ENCODE measurements at places on chromosomes 11 and 22.

DNA sequence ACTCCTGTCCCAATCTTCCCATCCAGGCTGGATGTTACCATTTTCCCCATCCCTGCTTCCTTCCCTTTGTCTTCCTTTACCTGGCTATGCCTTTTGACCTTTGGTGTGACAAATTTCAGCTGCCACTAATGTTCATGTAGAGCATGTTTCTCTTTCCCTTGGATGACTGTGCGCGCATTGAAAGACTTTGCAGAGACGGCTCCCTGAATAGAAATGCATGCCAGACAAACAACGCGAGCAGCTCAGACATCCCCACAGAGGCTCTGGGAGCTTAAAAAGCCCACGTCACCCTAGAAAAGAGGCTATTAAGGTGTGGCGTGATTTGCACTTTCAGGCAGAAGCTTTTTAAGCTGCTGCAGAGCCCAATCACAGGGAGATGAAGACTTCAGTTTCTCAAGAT, 202.0 kb downstream of the NTM start:
- no peak for DNase-seq

- DNase-seq, result no peak
These were observed 8.3 kb downstream of the PPFIBP2 start for GRCh38 chr11:7522121-7522520.

DNA sequence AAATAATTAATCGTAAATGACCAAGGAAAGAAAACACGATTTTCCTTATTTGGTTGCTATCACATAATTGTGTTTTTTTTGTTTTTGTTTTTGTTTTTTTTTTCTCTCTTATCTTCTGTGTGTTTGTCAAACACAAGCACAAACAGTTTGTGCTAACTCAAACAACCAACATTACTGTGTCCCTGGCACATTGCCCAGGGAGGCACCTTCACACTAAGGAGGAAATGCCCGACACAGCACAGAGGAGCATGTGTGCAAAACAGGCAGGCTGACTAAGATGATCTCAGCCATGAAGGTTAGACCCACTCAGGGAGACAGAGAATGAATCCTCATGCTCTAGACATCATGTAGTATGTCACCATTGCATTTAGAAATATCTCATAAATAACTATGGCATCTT, 130.1 kb downstream of the SOX6 start:
- DNase-seq, result no peak

DNA sequence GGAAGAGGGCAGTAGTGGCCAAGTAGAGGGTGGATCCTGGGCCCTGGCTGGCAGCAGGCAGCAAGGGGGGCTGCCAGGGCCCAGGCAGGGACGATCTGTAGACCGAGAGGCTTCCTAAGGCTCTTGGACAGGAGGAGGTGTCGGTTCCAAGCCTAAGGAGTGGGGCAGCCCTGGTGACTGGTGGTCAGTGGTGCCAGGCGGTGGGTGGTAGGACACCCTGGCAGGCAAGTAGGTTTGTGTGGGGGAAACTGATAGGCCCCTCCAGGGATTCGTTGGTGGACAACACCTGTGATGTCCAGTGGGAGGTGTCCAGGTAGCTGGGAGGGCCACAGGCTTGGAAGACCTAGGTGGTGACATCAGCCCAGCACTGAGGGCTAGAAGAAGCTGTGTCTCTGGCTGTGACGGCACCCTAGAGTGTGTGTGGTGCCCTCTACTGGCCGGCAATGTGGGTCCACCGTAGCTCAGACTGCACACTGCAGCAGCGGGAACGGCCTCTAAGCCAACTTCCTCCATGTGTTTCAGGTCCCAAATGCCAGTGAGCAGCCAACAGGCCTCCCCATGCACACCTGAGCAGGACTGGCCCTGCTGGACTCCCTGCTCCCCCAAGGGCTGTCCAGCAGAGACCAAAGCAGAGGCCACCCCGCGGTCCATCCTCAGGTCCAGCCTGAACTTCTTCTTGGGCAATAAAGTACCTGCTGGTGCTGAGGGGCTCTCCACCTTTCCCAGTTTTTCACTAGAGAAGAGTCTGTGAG, 9.4 kb upstream of the SAMM50 start:
- DNase-seq, result no peak

GRCh38 chr22:50733521-50734342, 4.3 kb upstream of the ACR start:
- peak; percentile 1 for DNase-seq

DNA sequence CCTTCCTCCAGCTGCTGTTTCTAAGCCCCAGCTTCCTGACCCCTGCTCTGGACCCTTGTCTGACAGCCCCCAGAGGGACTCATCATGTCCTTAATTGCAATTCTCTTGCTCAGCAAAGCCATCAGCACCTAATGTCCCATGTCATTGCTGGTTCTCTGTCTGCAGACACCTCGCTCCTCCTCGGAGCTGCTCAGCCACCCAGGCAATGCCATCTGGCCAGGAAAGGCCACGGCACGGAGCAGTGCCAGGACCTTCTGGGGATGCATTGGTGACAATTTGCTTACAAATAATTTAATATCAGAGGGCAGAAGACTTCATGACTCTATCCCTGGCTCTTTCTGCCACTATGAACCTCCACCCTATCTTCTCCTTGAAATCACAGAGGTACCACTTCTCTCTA, 107.0 kb upstream of the THY1 start:
- DNase-seq, result no peak

DNA sequence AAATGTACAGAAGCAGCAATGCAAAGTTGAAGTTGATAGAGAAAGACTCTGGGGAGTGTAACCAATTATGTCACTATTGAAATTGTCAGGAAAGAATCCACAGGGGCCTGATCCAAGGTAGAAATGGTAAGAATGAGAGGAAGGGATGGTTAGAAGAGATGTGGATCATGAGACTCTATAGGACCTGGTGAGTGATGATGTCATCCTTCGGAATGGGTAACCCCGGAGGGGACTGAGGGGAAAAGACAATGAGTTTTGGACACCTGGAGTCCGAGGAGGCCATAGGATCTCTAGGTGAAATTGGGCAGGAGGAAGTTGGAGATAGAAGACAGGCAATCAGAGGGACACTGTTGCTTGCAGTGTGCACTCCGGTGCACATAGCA, 6.3 kb upstream of the TIMP3 start:
- DNase-seq, result no peak

DNA sequence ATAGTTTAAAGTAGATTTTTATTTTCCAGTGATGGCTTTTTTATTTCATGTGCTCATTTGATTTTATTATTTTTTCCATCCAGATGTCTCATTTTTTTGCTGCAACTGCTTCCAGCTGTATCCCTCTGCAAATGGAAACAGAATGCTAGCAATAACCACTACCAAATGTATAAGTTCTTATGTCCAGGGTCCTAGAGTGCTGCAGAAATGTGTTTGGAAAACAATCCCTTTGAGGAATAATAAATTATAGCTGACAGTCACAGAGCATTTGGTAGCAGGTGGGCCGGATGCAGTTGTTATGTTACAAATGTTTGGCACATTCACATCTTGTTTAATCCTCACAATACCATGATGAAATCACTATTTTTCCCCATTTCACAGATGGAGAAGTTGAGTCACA, 300.7 kb upstream of the PDGFD start:
- no peak for DNase-seq

DNA sequence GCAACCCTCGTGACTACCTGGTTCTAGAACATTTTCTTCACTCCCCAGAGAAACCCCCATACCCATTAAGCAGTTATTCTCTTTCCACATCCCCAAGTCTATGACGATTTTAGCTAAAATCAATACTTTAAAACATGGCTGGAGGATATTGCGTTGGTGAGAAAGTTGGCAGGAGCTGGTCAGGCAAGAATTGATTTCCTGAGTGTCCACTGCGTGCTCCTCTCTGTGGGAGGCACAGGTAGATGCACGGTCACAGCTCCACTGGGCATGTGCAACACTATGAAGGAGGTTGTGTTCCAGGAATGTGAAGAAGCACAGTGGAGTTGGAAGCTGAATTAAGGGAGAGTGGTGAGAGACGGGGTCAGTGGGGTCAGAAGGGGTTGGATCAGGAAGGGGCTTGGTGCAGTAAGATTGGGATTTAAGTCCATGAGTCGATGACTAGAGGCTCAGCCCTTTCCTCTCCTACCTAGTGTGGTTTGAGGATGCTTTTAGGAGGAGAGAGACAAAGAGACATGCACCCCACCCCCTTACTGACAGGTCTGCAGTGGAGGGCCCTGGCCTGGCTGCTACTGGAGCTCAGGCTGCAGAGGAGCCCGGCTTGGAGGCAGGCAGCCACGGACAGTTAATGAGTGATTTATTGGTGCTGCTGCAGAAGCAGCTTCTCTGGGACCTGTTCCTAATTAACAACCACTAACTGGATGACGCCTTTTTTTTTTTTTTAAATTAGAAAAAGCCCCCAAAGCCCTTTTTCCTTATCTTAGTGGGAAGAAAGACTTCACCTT, 395.6 kb downstream of the TENM4 start:
- DNase-seq, result no peak

Data from fibroblast of skin of left biceps (primary cell).